ENCODE measurements at places on chromosomes 4 and X.

- DNase-seq, result no peak
Measured at GRCh38 chrX:7120878-7121219, 26.7 kb upstream of the STS start.

DNA sequence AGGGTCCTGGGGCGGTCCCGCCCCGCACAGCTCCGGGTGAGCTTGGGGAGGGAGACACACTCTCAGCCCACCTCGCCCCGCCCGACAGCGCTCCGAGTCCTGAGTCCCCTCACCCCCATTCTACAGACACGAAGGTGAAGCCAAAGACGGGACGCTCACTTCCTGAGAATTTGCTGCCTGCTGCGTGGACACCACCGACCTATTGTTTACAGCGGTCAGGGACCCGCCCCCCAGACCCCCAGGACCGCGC is 796 bp upstream of the ZNF141 start:
- DNase-seq, result peak; percentile 29

DNA sequence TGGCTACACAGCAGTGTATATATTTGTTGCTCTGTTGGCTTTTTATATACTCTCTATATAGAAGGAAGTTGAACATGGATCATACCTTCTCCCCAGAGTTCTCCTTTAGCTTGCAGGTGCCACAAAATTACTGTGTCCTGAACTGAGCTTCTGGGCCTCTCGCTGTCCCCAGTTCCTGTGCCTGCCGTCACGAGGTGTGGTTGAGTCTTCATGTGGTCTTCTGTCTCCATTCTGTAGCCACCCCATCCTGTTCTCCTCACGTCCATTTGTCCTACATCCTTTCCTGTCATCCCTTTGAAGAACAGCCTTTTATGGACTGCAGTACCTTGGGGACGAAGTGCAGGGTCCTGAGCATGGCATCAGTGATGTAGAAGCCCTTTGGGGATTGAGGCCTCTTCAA is 14.5 kb downstream of the TMEM131L start:
- no peak for DNase-seq

- DNase-seq, result no peak
Measured at GRCh38 chrX:96563646-96564045, 121.0 kb upstream of the DIAPH2 start.

DNA sequence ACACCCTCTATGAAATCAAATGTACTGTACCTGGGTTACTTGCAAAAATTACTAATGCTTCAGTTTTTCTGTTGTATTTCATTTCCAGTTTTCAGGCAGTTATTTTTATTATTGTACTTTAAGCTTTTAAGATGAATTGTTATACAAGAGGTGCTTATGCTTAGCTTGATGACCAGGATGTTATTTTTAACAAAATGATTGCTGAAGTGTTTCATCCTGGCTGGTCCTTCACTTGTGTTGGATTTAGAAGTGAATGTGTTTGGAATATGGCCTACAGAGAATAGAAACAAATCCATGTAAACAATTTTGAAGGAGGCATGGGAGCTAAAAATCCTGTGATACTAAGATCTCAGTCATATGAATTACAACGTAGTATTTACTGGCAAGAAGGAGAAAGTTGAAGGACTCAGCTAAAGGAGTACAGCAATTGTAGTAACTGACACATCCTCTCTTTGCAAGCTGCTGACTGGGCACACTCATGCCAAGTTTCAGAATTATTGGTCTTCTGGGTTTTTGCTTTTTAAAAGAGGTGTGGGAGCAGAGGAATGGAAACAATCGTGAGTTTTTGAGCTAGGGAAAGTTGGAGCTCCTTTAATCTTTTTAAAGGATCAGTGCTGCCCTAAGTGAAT is 9.2 kb downstream of the UBE2A start:
- no peak for DNase-seq

DNA sequence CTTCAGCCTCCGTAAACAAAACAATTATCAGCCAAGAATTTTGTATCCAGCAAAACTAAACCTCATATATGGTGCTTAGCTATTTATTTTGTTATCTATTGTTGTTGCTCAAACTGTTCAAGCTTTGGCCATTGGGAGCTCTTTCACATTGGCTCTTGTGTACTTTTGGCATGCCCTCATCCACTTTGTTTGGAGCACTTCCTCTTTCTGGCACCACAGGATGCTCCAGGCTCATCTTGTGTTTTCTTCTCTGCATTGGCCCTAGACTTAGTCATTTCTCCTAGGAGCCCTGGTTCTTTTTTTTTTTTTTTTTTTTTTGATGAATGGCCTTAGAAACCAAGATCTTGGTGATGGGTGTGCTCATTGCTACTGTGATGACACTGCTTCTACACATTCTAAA is 74.5 kb downstream of the DIPK2B start:
- no peak for DNase-seq

DNA sequence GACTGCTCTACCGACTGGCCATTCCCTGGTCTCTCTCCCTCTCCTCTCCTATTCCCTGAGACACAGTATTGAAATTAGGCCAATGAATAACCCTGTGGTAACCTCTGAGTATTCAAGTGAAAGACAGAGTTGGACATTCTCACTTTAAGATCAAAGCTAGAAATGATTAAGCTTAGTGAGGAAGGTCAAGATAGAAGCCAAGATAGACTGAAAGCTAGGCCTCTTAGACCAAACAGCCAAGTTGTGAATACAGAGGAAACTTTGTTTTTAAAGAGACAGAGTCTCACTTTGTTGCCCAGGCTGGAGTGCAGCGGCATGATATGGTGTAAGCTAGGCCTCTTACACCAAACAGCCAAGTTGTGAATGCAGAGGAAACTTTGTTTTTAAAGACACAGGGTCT is 64.6 kb downstream of the KDM6A start:
- DNase-seq, result no peak
